ENCODE measurements at places on chromosomes 4 and X.

DNA sequence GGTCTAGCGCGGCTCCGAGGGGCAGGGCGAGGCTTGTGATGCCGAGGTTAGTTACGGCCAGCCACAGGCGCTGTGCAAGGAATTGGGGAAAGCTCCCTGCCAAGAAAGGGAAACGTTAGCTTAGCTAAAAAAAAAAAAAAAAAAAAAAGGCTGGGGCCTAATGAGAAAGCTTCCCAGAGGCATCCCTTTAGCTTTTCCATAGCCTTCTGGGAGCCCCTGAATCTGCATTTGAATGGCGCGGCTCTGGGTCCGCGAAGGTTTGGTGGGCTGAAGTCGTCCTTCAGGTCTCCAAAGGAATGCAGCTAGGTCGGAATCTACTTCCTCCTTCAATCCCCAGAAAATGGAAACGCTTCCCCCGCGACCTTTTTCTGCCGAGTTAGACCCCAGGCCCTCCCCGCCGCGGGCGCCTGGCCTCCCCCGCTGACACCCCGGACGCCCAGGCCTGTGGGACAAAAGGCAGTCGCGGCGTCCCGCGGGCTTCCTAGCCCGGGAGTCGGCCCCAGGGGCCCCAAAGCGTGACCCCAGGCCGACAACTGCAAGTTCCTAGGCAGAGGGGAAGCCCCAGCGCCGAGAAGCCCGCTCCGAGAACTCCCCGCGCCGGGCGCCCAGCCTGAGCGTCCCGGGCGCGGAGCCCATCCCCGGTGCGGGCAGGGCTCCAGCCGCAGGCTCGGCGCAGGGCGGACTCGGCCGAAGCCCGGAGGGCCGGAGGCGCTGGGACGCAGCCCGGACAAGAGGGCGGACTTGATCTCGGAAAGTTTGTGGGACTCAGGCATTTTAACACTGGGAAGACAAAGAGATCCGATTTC is 605 bp upstream of the FAT1 start:
- no peak for DNase-seq

DNA sequence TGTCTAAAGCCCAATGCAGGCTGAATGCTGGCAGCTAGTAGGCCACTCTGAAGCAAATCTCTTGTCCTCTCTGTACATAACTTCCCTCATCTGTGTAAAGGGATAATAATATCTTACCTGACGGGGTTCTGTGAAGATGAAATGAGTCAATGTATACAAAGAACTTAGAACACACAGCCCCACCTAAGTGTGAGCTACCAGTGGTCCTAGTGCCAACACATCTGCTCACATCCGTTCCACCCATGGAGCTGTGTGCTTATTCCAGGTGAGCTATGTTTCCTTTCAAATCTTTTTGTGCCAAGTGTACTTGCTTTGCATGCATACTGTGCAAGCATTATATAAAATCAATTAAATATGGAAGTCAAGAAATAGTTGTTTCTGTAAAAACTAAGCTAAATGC is 116.4 kb downstream of the TSPAN5 start:
- no peak for DNase-seq

DNA sequence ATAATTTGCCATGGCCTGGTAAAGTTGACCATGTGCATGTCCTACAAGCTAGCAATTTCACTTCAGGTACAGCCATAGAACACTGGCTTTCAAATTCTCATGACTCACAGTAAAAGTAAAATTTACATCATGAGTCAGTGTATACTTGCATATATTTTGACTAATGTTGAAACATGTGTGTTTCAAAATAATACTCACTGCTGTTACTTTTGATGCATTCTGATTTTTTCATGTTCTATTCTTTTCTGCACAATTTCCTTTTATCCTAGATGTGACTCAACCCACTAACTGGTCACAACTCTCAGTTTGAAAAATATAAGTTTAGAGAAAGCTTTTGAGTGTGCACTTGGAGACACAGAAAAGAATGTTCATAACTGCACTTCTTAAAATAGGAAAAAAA is 365.7 kb downstream of the FGF13 start:
- DNase-seq: no peak

DNA sequence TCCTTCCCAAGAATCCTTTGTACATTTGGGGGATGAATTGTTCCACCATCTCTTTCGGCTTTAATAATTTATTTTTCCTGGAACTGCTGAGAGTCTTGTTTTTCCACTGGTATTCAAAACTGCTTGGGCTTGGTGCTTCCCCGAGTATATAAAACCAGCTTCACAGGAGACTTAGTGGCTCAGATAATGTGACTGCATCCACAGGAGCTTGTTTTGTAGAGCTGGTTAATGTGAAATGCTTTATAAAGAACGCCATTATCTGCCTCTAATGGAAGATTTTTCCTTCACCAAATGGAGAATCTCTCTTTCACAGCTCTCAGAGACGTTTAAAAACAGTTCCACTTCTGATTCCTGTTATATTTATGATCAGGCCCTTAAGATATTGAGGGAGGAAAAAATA is 935.5 kb downstream of the RAB28 start:
- DNase-seq: no peak

DNA sequence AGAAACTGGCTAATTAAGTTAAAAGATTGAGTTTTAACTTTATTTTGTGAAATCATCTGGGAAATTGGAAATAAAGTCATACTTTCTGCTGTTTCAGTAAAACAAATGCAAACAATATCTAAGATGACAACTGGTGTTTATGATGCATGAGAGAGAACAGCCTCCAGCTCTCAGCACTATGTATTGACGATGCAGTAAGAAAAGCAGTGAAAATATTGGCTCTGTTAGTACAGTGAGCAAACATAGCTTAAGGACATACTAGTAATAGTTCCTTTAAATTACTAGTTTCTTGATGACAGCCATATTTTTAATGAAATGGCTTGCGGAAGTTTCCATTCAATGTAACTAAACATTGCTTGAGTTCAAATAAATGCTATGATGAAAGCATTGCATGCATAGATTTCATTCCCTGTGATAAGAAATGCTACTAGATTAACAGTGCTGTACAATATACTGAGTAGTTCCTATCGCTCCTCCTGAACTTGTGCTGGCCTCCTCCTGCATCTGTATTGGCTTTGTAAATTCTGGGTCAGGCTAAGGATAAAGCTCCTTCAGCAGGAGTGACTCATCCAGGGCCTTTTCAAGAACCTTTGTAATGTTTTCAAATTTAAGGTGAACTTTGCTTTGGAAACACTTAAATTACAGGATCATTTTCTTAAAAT is 11.6 kb downstream of the ARHGAP24 start:
- no peak for DNase-seq

GRCh38 chr4:154399259-154399974 is 92.2 kb downstream of the DCHS2 start:
- DNase-seq: no peak
